Esophagus muscularis mucosa (tissue), 4 donors: ENCODE measurements at places on chromosomes 7 and 10. TPM values are rescaled to one million over a fixed set of nuclear protein-coding genes. Genes with fewer than 3 reads are reported as not detected.
A peak's percentile ranks its signal among the peaks of the same experiment; 100 is the strongest.

The PIK3CG gene
- total RNA-seq = 3.3 TPM

The SSC4D gene
- total RNA-seq = 0.46 TPM

The POLR3A gene
- total RNA-seq = 9.9 TPM

The NEUROG3 gene
- not detected for total RNA-seq

The TMEM270 gene
- total RNA-seq = not detected

The CRHR2 gene
- total RNA-seq = not detected

The MOGAT3 gene
- total RNA-seq = not detected

The CAMK1D gene
- 8.4 TPM for total RNA-seq

The MMD2 gene
- not detected for total RNA-seq

The IQCE gene
- total RNA-seq = 22.4 TPM

The PAPOLB gene
- total RNA-seq = 0.17 TPM

The GJD4 gene
- not detected for total RNA-seq

GRCh38 chr7:69762821-69763352 is 164.6 kb downstream of the AUTS2 start:
- H3K27me3 ChIP-seq = no peaks in the 10 kb centered on the region
- H3K36me3 ChIP-seq = no peaks in the 10 kb centered on the region
- H3K4me3 ChIP-seq = no peak overlapping the region
- DNase-seq = no peak

DNA sequence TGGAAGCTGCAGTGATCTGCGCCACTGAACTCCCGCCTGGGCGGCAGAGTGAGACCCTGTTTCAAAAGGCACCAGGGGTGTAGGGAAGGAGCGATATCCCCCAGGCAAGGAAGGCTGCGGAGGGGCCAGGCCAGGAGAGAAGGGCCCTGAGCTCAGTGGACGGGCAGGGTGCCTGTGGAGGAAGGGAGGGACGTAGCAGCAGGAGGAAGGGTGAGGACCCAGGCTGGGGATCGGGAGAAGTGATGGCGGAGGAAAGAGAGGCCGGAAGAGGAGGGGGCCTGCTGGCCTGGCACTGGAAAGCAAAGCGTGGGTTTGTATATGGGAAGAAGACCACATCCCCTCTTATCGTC is 45.6 kb downstream of the ALOX5 start:
- H3K4me1 ChIP-seq = peaks cover 40% of the 10 kb centered on the region
- no peaks in the 10 kb centered on the region for H3K36me3 ChIP-seq
- H3K4me3 ChIP-seq = peak overlapping the region; percentile 62
- H3K27ac ChIP-seq = peak overlapping the region; percentile 83

GRCh38 chr10:78515038-78515872 is 481.6 kb downstream of the RPS24 start:
- H3K27me3 ChIP-seq = no peaks in the 10 kb centered on the region
- H3K27ac ChIP-seq = peak overlapping the region; percentile 78
- DNase-seq = peak; percentile 89
- H3K4me3 ChIP-seq = no peak overlapping the region
- H3K36me3 ChIP-seq = no peaks in the 10 kb centered on the region

DNA sequence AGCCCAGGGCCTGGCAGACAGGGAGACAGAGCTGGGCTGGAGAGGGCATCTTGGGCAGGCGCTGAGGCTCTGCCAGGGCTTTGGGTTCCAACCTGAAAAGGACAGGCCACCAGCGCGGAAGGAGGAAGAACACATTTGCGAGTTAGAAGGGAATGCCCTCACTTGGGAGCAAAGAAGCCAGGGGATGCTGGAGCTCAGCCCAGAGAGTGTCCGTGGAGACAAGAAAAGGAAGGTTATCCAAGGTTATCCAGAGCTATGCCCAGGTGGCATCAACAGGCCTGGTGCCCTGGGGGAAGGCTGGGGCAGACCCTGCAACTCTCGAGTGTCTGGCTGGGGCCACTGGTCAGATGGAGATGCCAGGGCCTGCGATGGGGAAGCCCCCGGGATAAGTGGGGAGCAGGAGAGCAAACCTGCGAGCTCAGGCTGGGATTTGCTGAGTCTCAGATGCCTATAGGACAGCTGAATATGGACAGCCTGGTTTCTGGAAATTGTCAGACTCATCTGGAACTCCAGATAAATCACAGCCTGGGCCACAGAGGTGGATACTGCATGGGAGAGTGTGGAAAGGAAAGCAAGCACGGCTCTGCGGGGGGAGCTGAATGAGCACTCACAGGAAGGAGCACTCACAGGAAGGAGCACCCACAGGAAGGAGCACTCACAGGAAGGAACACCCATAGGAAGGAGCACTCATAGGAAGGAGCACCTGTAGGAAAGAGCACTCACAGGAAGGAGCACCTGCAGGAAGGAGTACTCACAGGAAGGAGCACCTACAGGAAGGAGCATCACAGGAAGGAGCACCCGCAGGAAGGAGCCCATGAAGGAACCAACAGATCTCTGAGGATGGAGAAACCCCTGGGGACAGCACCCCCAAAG is 152.1 kb downstream of the ADAM12 start:
- H3K27me3 ChIP-seq = no peaks in the 10 kb centered on the region
- no peak overlapping the region for H3K27ac ChIP-seq
- no peak for DNase-seq
- no peaks in the 10 kb centered on the region for H3K36me3 ChIP-seq

DNA sequence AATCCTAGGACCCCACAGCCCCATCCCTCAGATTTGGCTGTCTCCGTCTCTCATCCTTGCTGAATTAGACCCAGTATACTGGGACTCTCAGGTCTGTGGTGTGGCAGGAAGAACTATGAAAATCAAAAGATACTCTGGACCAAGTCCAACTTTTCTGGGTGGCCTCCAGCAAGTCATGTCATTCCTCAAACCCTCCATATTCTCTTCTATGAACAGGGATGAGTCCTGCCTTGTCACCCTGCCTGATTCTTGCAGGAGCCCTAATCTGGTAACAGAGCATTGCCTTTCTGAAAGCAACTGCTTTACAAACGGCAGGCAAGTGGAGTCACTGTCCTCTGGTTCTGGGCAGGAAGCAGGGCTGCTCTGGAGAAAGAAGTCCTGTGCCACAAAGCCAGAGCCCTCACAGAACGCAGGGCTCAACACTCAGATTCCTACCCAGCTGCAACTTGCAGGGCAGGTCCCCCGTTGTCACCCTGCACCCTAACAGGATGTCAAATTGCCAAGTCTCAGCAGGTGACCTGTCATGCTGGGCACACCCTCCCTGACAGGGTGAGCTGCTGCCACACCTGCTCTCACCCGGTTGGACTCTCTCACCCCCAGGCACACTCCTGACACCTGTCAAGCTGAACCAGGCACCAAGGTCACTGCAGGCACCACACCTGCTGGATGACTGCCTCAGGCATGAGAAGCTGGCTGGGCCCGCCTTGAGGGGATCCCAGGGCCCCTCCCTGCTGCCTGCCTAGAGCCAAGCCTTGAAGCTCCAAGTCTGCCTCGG is 227.7 kb downstream of the KCNMA1 start:
- H3K4me1 ChIP-seq = peaks cover 93% of the 10 kb centered on the region
- H3K36me3 ChIP-seq = no peaks in the 10 kb centered on the region
- no peak overlapping the region for H3K4me3 ChIP-seq
- peak overlapping the region; percentile 66 for H3K27ac ChIP-seq
- H3K27me3 ChIP-seq = no peaks in the 10 kb centered on the region
- no peak for DNase-seq

- H3K4me3 ChIP-seq = no peak overlapping the region
- no peaks in the 10 kb centered on the region for H3K36me3 ChIP-seq
- peaks cover 10% of the 10 kb centered on the region for H3K27me3 ChIP-seq
- DNase-seq = no peak
- no peaks in the 10 kb centered on the region for H3K4me1 ChIP-seq
Observed at GRCh38 chr10:26242706-26243350, 26.3 kb downstream of the GAD2 start.

DNA sequence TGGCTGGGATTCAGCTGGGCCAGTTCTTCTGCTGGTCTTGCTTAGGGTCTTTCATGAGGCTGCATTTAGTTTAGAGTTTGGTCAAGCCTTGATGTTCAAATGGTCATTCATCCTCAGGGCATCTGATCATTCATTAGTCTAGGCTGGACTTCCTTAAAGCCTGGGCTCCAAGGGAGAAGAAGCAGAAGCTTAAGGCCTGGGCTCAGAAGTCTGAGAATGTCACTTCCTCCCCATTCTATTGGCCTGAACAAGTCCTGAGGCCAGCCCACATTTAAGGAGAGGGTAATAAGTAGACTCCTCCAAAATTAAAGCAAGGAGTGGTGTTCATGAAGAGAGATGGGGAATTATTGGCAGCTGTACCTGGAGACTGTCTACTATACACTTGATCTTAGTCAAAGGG is 193.2 kb upstream of the HABP2 start:
- no peaks in the 10 kb centered on the region for H3K27me3 ChIP-seq
- no peak for DNase-seq
- H3K4me1 ChIP-seq = no peaks in the 10 kb centered on the region
- H3K4me3 ChIP-seq = no peak overlapping the region
- no peaks in the 10 kb centered on the region for H3K36me3 ChIP-seq
- H3K27ac ChIP-seq = no peak overlapping the region

- H3K27ac ChIP-seq = no peak overlapping the region
- H3K27me3 ChIP-seq = peaks cover 48% of the 10 kb centered on the region
- H3K36me3 ChIP-seq = no peaks in the 10 kb centered on the region
- peak overlapping the region; percentile 43 for H3K4me3 ChIP-seq
Observed at GRCh38 chr7:130732980-130733930, 752 bp downstream of the KLF14 start.

DNA sequence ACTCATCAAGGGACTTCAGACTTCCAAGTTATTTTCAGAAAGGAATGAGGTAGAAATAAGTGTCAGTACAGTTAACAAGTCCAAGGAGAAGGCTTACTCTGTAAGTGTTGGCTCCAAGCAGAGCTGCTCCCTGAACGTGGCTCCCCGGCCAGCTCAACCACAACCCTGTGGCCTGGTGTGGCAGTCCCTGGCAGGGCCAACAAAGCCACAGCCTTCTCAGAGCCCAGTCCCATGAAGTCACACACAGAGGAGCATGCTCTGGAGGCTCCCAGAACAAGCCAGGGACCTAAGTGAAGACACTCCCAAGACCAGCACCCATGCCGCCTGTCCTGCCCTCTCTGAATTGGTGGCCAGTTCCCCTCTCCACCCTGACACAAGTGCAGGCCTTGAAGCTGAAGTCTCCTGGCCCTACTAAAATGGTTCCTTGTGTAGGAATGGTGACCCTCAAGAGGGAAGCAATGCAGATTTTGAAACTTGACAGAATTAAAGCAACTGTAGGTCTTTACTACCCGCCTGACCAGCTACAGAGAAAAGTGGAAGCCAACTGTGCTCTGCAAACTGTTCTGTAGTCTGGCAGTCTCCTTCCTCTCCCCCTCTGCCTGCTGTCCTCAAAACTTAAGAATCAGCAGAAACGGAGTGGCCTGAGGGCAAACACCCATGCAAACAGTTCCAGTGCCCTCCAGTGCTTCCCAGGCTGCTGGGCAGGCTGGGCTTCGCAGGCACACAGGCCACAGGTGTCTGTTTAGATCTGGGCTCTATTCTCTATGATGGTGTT is 51.1 kb downstream of the NOD1 start:
- H3K4me3 ChIP-seq = no peak overlapping the region
- no peak overlapping the region for H3K27ac ChIP-seq

- H3K4me1 ChIP-seq = peaks cover 22% of the 10 kb centered on the region
- no peaks in the 10 kb centered on the region for H3K36me3 ChIP-seq
- no peak overlapping the region for H3K27ac ChIP-seq
- DNase-seq = no peak
Observed at GRCh38 chr7:27921081-27921836, 181.3 kb downstream of the TAX1BP1 start.

DNA sequence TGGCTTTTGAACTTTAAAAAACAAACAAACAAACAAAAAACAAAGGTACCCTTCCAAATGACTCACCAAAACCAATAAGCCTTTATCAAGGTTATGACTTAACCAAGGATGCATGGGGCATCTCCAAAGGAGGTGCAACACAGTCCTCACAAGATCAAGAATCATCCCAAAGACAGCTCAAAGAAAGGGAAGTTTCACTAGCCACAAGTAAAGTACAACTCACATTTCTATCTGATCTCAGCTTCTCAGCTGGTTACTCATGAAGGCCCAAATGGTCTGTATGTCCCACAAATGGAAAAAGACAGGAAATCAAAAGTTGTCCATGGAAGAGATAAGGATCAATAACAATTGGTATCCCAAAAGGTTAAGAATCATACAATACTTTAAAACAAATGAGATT is 6.0 kb upstream of the MKLN1 start:
- DNase-seq = no peak
- H3K4me3 ChIP-seq = no peak overlapping the region
- no peak overlapping the region for H3K27ac ChIP-seq

- peaks cover 4% of the 10 kb centered on the region for H3K4me1 ChIP-seq
- H3K27me3 ChIP-seq = no peaks in the 10 kb centered on the region
- no peak overlapping the region for H3K27ac ChIP-seq
- no peak overlapping the region for H3K4me3 ChIP-seq
- no peaks in the 10 kb centered on the region for H3K36me3 ChIP-seq
- no peak for DNase-seq
Observed at GRCh38 chr7:33592718-33593117, 312.6 kb upstream of the BMPER start.

- H3K27me3 ChIP-seq = no peaks in the 10 kb centered on the region
- H3K27ac ChIP-seq = peak overlapping the region; percentile 2
- DNase-seq = no peak
Observed at GRCh38 chr10:48287417-48288391, 13.2 kb upstream of the FRMPD2 start.

GRCh38 chr10:62815381-62816075 is 638 bp downstream of the EGR2 start:
- H3K4me3 ChIP-seq = peak overlapping the region; percentile 73
- H3K36me3 ChIP-seq = no peaks in the 10 kb centered on the region
- H3K27me3 ChIP-seq = peaks cover 3% of the 10 kb centered on the region
- H3K4me1 ChIP-seq = peaks cover 32% of the 10 kb centered on the region
- no peak for DNase-seq

DNA sequence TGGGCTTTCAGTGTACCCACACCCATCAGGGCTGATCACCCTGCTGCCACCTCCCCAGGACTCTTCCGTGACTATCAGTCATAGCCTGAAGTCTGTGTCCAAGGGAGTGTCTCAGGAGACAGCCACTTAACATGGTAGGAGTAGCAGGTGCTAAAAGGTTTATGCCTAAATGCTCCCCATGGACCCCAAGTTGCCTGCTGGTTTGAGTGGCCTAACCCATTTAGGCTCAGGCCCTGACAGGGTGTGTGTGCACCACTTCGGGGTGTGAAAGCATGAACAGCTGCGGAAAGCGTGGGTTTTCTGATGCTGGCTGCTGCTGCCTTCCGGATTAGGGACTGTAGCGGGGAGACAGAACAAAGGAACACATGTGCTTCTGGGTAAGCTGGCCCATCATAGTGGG is 93.2 kb upstream of the SAMD8 start:
- peaks cover 27% of the 10 kb centered on the region for H3K36me3 ChIP-seq
- DNase-seq = no peak
- peaks cover 72% of the 10 kb centered on the region for H3K4me1 ChIP-seq
- H3K4me3 ChIP-seq = no peak overlapping the region
- no peaks in the 10 kb centered on the region for H3K27me3 ChIP-seq
- no peak overlapping the region for H3K27ac ChIP-seq

DNA sequence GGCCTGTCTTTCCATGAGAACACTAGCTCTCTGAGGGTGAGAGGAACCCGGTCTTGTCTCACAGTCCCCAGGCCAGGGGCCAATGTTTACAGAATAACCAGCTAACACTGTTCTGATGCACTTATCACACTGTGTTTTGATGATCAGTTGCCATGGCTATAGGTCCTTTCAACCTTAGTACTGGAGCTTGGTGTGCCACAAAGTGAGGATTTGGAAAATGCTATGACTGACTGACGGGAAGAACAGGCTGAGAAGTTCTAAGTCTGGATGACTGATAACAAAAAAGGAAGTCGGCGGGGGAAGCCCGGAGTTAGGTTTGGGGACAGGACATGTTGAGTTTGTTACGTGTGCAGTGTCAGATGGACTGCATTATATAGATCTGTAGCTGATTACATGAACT is 141.8 kb downstream of the CTTNBP2 start:
- DNase-seq = no peak
- no peaks in the 10 kb centered on the region for H3K27me3 ChIP-seq
- no peak overlapping the region for H3K4me3 ChIP-seq
- peaks cover 54% of the 10 kb centered on the region for H3K36me3 ChIP-seq
- H3K4me1 ChIP-seq = peaks cover 6% of the 10 kb centered on the region
